ENCODE measurements at places on chromosomes 13 and 19.
A peak's percentile ranks its signal among the peaks of the same experiment; 100 is the strongest.

- no peak for DNase-seq
Measured at GRCh38 chr13:45540195-45540594, 75.3 kb downstream of the ERICH6B start.

DNA sequence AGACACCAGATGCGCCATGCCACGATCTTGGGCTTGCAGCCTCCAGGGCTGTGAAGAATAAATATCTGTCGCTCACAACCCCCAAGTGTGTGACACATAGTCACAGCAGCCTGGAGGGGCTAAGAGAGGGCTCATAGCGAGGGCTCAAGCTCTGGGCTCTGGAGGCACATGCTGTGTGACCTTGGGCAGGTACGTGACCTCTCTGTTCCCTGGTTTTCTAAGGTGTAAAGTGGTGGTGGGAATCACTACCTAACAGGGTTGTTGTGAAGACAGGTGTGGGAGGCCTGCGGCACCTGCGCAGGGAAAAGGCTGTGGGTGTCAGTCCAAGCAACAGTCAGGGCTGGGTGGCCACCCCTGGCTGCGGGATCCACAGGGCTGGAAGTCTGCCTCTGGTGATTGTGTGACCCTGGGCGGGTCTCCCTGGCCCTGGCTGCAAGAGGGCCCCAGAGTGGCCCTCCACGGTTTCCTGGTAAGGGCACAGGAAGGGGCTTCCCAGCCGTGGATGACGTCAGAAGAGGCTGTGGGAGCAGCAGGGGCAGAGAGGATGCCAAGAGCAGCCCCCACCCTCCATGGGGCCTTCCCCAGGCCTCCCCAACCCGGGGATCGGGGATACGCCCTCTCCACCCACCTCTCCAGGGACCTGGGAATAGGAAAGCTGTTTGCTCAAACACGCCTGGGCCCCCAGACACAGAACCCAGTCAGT, 218.8 kb upstream of the SGCG start:
- DNase-seq, result no peak

- peak; percentile 99 for DNase-seq
Measured at GRCh38 chr19:55258828-55259539, at the start of gene PPP6R1. Gene PPP6R1, minus strand, starts transcription at chr19:55259017. Its CDS starts 11,914 bp downstream, at chr19:55247103.

DNA sequence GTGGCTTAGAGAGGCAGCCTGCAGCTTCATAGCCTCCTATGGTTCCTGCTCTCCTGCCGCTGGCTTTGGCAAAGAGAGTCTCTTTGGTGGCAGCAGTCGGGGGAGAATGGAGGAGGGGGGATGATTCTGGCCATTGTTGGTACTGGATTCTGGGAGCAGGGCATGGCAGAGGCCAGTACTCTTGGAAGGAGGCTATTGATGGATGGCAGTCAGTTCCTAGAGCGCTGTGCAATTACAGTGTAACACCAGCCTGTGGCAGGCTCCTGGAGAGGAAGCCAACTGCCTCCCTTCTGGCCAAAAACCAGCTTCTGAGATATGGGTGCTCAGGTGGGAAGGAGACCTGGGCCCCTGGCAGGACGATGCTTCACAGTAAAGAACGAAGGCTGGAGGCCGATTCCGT, 47.9 kb upstream of the TMTC4 start:
- DNase-seq, result no peak

DNA sequence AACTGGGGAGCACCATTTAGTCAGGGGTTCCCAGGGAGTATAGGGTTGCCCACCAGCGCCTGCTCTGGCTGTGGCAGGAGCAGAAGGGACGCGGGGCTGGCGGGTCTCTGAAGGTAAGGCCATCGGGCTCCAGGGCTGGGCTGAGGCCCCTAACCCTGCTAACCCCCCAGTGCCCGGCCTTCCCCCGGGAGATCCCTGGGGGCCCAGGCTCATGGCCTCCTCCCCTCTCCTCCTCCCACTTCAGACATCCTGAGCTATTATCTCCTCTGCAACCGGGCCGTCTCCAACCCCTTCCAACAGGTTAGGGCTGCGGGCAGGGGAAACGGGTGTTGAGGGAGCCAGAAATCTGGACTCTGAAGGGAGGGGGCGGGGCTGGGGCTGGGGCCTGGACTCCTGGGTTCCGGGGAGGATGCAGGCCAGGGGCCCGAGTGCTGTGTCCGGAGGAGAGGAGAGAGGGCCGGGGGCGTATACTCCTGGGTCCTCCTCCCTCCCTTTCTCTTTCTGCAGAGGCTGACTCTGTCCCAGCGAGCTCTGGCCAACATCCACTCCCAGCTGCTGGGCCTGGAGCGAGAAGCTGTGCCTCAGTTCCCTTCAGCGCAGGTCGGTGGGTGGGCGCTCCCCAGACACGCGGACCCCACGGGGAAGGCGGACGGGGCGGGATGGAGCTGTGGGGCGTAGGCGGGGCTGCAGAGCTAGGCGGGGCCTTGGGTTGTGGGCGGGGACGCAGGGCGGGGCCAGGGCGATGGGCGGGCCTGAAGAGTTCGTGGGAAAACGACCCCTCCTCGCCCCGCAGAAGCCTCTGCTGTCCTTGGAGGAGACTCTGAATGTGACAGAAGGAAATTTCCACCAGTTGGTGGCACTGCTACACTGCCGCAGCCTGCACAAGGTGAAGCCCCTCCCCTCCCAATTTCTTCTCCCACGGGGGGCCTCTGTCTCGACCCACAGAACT, 15.3 kb downstream of the TTYH1 start:
- no peak for DNase-seq

DNA sequence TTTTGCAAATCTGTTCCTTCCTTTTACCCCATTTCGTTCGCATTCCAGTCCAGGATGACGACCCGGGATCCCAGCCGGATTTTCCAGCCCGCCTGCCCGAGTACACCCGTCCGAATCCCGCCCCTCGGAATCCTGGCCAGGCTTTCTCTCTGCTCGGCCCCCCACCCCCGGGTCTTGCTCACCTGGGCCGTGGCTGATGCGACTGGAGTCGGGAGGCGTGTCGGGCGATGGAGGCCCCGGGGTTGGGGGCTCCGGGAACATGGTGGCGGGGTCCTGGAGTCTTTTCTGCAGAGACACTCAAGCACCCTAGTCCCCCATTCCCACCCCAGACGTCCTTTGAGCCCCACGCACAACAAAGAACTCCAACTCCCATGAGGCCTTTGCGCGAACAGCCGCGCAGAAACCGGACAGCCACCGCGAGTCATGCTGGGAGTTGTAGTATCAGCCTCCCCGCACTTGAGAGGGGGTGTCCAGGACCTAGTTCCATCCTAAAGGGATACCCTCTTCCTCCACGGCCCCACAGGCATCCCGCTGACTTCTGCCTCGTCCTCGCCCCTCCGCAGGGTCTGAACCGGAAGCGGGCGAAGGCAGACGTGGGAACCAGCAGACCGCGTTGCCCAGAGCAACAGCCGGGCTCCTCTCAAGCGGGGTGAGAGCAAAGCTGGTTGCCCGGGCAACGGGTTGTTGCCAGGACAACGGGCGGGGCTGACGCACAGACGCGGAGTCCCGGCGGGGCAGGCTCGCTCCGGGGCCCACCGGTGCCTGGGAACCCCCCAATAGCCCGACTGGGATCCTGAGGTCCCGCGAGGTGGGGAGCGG, 1.1 kb downstream of the SYT5 start:
- peak; percentile 79 for DNase-seq

DNA sequence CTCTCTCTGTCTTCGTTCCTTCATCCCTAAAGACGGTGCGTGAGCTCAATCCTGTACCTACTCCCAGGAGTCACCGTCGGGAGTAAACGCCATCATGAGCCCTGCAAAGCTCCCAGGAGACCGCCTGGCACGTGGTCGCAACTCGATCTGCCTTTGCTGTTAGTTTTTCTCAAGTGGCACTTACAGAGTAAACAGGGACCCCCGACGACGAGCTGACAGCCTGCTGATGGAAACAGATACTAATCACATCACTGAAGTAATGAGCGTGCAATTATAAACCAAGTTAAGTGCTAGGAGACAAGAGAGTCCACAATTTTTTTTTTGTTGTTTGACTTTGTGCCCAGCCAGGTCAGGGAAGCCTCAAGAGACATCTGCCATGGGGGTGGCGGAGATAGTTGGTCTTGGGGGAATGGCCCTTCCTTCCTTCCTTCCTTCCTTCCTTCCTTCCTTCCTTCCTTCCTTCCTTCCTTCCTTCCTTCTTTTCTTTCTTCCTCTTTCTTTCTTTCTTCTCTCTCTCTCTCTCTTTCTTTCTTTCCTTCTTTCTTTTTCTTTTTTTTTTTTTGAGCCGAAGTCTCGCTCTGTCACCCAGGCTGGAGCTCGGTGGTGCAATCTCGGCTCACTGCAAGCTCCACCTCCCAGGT, 23.6 kb downstream of the CACNG6 start:
- DNase-seq, result no peak

All from stromal cell of bone marrow (primary cell).